ENCODE measurements at places on chromosomes 12 and 14.

- no peak for DNase-seq
Measured at GRCh38 chr14:95540236-95540855, 5.5 kb downstream of the GLRX5 start.

GRCh38 chr12:127268706-127269425, 998.1 kb upstream of the TMEM132C start:
- DNase-seq = no peak

DNA sequence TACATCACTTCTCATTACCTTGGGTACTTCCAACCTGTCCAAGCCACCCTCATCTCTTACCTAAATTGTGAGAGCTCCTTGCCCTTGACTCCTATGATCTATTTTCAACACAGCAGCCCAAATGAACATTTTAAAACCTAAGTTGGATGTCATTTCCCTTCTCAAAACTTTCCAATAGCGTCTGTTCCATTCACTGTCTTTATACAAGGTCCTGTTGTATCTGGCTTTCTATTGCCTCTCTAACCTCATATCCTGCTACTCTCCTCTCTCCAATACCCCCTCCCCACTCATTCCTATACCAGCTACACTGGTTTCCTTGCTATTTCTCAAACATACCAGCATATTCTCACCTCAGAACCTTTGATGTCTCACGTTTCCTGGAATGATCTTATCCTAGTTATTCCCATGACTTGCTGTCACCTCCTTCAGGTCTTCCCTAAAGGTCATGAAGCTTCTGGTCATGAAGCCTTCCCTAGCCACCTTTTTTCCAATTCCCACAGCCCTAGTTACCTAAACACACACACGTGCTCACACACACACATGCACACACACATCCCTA, 4.1 kb upstream of the KANSL2 start:
- DNase-seq = no peak

DNA sequence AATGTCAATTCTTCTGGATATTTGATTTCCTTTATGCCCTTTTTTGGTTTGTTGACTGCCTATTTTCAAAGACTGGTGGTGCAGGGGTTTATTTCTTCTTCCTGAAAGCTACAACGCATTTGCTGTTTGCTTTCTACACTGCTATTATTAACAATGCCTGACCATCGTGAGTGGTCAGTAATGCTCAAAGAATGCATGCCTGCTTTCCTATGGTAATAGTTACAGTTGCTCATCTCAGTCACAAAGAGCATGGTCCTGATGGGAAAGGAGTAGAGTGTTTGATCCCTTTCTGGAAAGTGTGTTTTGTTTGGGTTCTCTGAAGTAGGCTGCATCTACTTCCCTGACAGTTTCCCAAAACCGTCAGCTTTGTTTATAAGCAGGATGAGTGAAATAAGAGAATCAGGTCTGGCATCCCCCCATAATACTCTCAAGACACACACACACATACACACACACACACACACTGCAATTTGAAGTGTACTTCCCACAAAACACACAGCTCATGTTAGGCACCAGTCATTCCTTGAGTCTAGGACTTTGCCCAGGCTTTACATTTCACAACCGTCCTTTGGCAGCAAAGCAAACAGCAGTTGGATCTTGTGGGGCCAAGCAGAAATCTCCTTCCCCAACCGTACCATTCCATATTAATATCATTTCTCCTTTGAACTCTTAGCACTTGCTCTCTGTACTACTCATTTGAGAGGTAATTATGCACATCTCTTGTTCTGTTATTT, 56.6 kb downstream of the SUDS3 start:
- DNase-seq = no peak

Measured in activated CD4-positive, alpha-beta T cell treated with anti-CD3 and anti-CD28 coated beads, Interleukin-2, amount 50 U/mL, for 48 hours (primary cell).